Glutamatergic neuron (in vitro differentiated cells): ENCODE measurements at places on chromosomes 1 and 21. TPM values are rescaled to one million over a fixed set of nuclear protein-coding genes. Genes with fewer than 3 reads are reported as not detected.
A peak's percentile ranks its signal among the peaks of the same experiment; 100 is the strongest.

CDK18 gene
- total RNA-seq: 1.7 TPM

- peaks cover 2% of the 10 kb centered on the region for H3K27me3 ChIP-seq
- H3K4me1 ChIP-seq: no peaks in the 10 kb centered on the region
- DNase-seq: no peak
- no peaks in the 10 kb centered on the region for H3K36me3 ChIP-seq
- H3K4me3 ChIP-seq: no peak overlapping the region
Observed at GRCh38 chr1:48250572-48250971, 28.1 kb downstream of the SLC5A9 start.

ELF3 gene
- 0.96 TPM for total RNA-seq

DNA sequence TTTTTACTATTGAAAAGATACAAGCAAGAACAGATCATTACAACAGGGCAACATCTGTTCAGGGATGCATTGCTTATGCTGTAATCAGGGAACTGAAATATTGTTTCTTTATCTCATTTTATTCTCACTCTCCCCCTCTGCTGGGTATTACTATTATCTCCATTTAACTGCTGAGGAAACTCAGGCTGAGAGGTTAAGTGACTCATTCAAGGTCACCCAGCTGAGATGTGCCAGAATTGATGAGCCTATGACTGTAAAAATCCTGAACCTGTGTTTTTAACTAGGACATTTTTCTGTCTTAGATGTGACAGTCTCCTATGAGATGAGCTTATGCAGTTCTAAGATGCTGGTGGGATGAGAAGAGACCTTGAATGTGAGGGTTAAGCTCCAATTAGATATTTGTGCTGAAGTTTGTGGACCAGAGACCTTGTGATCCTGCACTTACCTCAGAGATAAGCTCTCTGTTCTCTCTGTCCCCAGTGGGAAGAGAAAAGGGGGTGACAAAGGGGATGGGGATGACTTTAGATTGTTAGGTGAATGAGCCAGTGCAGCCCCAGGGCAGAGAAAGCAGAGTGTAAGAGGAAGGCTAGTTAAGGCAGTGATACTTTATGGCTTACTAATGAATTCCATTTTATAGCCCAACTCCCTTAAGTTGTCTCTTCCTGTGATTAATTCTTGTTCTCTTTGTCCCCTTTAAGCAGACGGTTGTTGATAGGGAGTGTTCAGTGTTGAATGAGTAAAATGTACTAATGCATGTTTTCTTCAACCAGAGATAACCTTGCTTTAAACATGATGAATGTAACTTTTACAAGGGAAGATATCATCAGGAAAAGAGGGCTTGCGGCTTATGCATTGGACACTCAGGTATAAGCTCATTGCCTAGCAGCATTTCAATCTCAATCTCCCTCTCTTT, 111.4 kb downstream of the HLX start:
- H3K27ac ChIP-seq: no peak overlapping the region
- no peak overlapping the region for H3K4me3 ChIP-seq
- H3K27me3 ChIP-seq: no peaks in the 10 kb centered on the region
- H3K4me1 ChIP-seq: peaks cover 5% of the 10 kb centered on the region
- no peaks in the 10 kb centered on the region for H3K36me3 ChIP-seq

DNA sequence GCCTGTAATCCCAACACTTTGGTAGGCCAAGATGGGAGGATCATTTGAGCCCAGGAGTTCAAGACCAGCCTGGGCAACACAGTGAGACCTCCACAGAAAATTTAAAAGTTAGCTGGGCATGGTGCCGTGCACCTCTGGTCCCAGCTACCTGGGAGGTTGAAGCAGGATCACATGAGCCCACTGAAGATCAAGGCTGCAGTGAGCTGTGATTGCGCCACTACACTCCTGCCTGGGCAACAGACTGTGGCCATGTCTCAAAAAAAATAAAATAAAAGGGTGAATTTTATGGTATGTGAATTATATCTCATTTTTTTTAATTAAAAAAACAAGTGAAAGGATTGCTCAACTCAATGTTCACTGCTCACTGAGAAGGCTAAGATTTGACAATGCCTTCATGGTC, 8.7 kb downstream of the ARID4B start:
- H3K36me3 ChIP-seq: no peaks in the 10 kb centered on the region
- peaks cover 2% of the 10 kb centered on the region for H3K27me3 ChIP-seq
- peaks cover 15% of the 10 kb centered on the region for H3K4me1 ChIP-seq
- no peak overlapping the region for H3K4me3 ChIP-seq

DNA sequence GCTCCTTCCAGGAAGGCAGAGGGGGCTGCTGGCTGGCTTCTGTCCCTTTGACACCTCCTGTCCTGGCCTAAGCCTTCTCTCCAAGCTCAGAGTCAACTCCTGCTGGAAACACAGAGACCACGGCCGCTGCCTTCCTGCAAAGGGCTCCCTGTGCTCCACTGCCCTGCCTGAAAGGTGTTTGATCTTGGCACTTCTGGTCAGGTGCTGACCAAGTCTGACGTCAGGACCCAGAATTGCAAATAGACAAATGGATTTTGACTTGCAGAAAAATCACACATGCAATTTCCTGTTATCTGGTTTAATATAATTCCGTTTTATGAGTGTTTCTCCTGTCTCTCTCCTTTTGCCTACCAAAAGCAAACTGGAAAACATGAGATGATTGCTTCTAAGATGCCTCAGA, 86.5 kb upstream of the HMGB4 start:
- H3K27ac ChIP-seq: no peak overlapping the region
- peaks cover 2% of the 10 kb centered on the region for H3K27me3 ChIP-seq
- DNase-seq: no peak
- no peaks in the 10 kb centered on the region for H3K4me1 ChIP-seq
- no peak overlapping the region for H3K4me3 ChIP-seq
- H3K36me3 ChIP-seq: no peaks in the 10 kb centered on the region

GRCh38 chr21:45938453-45938755, 43.2 kb upstream of the COL6A1 start:
- no peak for DNase-seq
- H3K4me3 ChIP-seq: no peak overlapping the region
- H3K4me1 ChIP-seq: peaks cover 3% of the 10 kb centered on the region
- H3K27me3 ChIP-seq: peaks cover 8% of the 10 kb centered on the region
- peaks cover 34% of the 10 kb centered on the region for H3K36me3 ChIP-seq
- H3K27ac ChIP-seq: no peak overlapping the region

- no peaks in the 10 kb centered on the region for H3K27me3 ChIP-seq
- no peaks in the 10 kb centered on the region for H3K36me3 ChIP-seq
- no peak overlapping the region for H3K4me3 ChIP-seq
- H3K4me1 ChIP-seq: no peaks in the 10 kb centered on the region
Observed at GRCh38 chr1:246091477-246091876, 415.6 kb downstream of the SMYD3 start.

GCSAML gene
- not detected for total RNA-seq

DNA sequence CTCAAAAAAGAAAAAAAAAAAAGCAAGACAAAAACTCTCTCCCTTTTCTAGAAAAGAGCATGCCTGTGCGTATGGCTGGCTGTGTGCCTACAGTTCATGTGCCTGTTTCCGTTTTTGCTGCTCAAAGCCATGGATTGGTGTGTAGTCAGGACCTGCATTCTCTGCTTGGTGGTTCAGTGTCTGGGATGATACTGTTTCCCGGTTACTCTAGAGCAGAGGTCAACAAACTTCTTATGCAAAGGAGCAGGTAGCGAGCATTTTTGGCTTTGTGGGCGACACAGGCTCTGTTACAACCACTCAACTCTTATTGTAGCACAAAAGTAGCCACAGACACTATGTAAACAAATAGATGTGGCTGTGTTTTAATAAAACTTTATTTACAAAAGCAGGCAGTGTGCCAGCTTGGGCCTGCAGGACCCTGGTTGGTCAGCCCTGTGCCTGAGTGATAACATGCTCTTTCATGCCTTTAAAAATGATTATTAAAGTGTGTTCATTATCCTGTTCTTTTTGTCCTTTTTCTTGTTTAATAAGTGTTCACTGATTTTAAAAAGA, 524.2 kb downstream of the KIF26B start:
- H3K36me3 ChIP-seq: peaks cover 3% of the 10 kb centered on the region
- H3K4me1 ChIP-seq: peaks cover 16% of the 10 kb centered on the region
- no peaks in the 10 kb centered on the region for H3K27me3 ChIP-seq
- H3K27ac ChIP-seq: no peak overlapping the region
- DNase-seq: no peak

- no peak overlapping the region for H3K4me3 ChIP-seq
- DNase-seq: no peak
- H3K4me1 ChIP-seq: peaks cover 2% of the 10 kb centered on the region
Observed at GRCh38 chr1:233135833-233136232, 159.7 kb downstream of the PCNX2 start.

GRCh38 chr1:15011661-15012060, 141.9 kb upstream of the TMEM51 start:
- H3K36me3 ChIP-seq: peaks cover 8% of the 10 kb centered on the region
- DNase-seq: peak; percentile 34
- peaks cover 2% of the 10 kb centered on the region for H3K4me1 ChIP-seq
- no peak overlapping the region for H3K4me3 ChIP-seq

DNA sequence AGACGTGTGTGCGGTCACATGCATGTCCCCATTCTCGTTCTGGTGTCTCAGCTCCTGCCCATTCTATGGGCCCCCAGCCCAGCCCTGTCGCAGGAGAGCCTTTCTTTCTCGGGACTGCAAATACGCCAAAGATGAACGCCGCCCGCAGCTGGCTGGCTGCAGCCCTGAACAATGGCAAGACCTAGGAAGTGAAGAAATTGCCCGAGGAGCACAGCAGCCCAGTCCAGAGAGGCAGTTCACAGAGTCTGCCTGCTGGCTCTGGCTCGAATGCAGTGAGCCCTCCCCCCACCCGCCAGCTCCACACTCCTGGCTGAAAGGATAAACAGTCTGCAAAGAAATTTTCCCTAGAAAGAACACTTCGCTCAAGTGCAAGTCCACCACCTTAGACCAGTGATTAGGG, 23.3 kb downstream of the PAX7 start:
- peaks cover 17% of the 10 kb centered on the region for H3K4me1 ChIP-seq
- no peak overlapping the region for H3K27ac ChIP-seq
- no peak for DNase-seq
- peaks cover 22% of the 10 kb centered on the region for H3K27me3 ChIP-seq
- H3K36me3 ChIP-seq: no peaks in the 10 kb centered on the region
- no peak overlapping the region for H3K4me3 ChIP-seq

- no peaks in the 10 kb centered on the region for H3K27me3 ChIP-seq
- no peak overlapping the region for H3K4me3 ChIP-seq
- H3K36me3 ChIP-seq: no peaks in the 10 kb centered on the region
- no peak for DNase-seq
- peaks cover 5% of the 10 kb centered on the region for H3K4me1 ChIP-seq
- H3K27ac ChIP-seq: no peak overlapping the region
Observed at GRCh38 chr1:233361876-233362275, 34.4 kb downstream of the MAP3K21 start.

TMCO2 gene
- total RNA-seq: not detected

DNA sequence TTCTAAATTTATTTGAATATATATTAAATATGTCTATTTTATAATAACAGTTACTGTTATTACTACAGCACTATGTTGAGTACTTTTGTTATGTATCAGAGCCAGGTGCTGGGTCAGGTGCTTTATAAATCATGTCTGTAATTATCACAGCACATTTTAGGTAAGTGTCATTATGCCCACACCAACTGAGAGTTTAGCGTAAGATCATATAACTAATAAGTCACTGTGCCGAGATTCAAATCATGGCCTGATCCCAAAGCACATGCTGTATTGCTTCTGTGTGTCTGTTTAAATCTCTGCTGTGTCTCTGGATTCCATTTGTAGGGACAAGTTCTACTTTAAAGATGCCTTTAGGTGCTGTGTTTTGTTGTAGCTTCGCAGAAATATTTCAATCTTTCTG, 1.9 kb downstream of the GPSM2 start:
- no peaks in the 10 kb centered on the region for H3K27me3 ChIP-seq
- peaks cover 8% of the 10 kb centered on the region for H3K4me1 ChIP-seq
- no peaks in the 10 kb centered on the region for H3K36me3 ChIP-seq
- H3K27ac ChIP-seq: no peak overlapping the region
